ENCODE measurements at places on chromosomes 5 and 9.

DNA sequence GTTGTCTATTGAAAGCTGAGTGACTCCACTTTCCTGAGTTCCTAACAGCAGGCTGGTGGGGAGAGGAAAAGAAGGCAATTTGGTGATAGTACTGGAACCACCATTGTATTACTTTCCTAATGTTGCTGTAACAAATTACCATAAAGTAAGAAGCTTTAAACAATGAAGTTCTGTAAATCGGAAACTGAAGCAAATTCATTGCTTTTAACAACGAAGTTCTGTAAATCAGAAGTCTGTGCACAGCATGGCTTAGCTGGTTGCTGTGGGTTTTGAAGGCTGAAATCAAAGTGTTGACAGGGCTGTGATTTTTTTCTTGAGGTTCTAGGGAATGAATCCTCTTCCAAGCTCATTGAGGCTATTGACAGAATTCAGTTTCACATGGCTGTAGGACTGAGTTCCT, 72.3 kb downstream of the SLC44A1 start:
- DNase-seq: no peak

DNA sequence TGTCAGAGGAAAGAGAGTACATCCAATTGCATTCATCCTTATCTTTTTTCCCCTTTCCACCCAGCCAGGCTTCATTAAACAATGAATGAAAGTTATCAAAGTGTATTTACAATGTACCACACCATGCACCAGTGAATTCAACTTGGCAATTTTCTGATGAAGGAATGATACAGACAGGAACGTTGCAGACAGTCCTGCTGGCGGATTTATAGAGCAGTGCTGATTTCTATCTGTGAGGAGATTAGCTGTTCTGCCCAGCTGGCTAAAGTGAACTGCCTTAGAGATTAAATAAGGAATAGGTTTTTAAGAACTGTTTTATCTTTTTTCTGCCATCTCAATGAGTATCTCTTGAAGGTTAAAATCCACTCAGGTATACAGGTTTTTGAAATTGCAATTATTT, 403.9 kb downstream of the CDH18 start:
- no peak for DNase-seq

GRCh38 chr9:99264070-99264680, 42.1 kb downstream of the SEC61B start:
- DNase-seq: peak; percentile 38

- DNase-seq: no peak
Measured at GRCh38 chr9:71245651-71246050, 124.2 kb upstream of the TRPM3 start.

DNA sequence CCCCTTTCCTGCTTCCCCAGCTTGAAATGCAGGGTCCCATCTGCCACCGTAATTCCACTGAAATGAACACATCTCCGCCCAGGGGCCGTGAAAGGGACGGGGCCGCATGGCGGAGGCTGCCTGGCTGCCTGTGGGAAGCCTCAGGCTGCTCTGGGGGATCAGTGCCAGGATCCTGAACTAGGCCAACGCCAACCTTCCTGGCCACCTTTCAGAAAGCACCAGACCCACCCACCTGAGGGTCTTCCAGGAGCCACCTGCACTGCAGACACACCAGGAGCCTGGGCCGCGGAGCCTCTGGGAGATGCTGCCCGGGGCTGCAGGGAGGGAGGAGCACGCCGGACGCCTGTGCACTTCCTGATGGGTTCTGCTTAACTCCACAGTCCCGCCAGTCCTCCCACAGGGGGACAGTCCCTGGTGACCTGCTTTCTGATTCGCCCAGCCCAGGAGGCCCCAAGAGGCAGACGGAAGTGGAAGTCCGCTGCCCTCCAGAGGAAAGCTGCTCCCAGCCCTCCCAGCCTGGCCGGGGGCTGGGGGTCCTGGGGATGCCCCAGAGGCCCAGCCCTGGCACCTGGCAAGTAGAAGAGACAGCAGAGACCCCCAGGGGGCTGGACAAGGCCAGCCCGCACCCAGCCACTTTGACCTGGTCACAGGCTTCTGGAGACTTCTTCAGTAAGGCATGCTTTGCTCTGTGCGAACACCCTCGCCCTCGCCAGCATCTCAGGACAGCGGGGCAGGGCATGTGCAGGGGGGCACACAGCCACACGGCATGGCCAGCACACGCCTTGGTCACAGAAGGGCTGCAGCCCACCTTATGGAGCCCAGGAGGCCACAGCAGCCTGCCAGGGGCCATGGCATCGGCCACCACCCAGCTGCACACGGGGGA, at the start of gene CARD9:
TSS of gene CARD9 (minus strand) at position 370 of the 883 bp plus-strand sequence. CDS start 1,591 bp downstream, outside the sequence.
- DNase-seq: no peak

GRCh38 chr9:79584655-79584982, 12.9 kb downstream of the TLE4 start:
- DNase-seq: no peak

DNA sequence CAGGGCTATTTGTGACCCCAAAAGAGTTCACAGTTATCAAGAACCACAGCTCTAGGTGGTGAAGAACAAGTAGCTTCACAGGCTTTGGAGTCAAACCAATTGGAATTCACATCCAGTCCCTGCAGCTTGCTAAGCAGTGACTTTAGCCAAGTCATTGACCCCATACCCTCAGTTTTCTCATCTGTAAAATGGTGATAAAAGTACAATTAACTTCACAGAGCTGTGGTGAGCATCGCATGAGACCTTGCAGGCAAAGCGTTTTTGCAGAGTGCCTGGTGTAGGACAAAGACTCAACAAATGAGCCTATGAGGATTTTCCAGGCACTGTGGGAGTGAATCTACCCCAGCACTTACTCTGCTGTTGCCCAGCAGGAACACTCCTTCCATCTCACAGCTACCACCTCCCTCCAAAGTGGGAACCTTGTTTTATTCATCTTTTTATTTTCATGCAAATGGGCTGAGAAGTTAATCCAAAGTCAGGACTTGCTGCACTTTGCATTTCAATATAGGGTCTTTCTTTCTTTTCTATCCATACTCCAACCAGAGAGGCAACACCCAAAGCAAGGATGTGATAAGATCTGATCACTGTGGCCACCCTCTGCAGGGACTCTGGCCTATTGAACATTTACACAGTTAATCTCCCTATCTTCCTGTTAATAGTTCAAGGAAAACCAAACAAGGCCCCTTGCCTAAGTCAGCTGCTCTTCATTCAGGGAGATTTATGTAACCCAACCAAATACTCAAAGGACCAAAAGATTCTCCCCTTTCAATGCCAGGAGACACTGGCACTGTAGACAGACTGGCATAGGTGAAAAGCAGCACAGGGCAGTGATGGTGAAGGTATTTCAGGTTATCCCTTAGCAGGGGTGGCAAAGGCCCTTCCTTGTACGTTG, 41.9 kb downstream of the ABCA1 start:
- DNase-seq: no peak

DNA sequence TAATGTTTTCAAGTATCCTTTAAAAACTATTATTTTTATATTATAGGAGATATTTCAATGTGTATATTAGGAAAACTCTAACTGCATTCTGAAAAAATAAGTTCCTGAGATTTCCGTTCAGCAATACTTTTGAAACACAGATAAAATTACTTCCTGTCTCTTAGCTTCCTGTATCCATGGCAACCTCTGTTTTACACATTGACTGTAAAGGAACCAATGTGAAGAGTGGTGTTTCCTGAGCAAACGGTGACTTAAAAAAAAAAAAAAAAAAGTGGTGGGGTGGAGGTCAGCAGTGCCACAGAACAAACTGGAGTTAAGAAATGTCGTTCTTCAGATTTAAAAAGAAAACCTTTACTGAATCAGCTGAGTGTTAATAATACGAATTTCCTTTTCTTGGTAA, at the start of gene LRRC70:
TSS of gene LRRC70 (plus strand) at position 280 of the 400 bp plus-strand sequence. CDS start 620 bp downstream, outside the sequence.
- DNase-seq: peak; percentile 98

DNA sequence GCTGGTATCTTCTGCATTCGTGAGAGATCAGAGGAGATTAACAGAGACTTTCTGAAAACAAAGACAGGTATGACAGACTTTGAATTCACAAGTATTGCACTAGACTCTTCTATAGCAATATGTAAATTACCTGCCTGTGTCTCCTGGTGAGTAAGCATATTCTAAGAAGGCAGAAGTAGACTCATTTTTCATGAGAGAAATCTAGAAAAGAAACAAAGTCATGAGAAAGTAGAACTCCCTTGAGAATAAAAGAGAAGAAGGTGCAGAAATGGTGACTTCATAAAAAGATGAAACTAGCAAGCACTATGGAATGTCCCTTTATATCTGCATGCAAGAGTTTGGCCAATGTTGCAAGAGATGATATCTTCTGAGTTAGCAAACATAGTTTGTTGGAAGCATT, 419.8 kb downstream of the DMRT2 start:
- DNase-seq: no peak

Measured in lung microvascular endothelial cell (primary cell).